ENCODE measurements at places on chromosomes 5 and 9.
A peak's percentile ranks its signal among the peaks of the same experiment; 100 is the strongest.

GRCh38 chr5:442335-443238 is at the start of gene EXOC3:
TSS of gene EXOC3 (plus strand) at chr5:443176. CDS start at chr5:446206, 3,030 bp downstream.
- DNase-seq, result peak; percentile 78

DNA sequence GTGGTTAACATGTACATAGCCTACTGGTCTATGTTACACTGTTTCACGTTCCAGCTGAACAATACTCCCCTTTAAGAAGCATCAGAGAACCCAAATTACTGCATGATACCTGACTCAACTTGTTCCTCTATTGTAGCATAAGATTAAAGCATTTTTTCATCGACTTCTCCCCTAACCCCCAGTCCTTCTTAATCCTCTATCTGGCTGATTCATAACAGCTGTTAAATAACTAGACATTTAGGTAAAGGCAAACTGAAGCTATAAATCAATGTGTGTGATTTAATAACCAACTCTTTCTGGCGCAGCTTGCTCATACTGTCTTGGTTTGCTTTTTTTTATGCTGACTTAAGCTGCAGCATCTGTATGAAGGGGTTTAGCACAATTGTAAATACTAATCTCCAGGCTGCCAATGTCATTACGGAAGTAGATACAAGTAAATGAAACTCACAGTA is 94.2 kb upstream of the MTAP start:
- no peak for DNase-seq

DNA sequence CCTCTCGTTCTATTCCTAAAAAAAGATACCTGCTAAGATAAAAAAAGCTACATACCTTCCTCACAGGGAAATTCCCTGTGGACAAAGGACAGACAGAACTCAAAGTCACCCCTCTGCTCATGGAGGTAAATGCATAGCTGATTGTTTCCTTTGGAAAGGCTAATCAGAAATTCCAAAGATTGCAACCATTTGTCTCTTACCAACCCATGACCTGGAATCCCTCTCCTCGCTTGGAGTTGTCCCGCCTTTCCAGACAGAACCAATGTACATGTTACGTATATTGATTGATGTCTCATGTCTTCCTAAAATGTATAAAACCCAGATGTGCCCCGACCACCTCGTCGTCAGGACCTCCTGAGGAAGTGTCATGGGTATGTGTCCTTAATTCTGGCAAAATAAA is 49.2 kb upstream of the LIFR start:
- DNase-seq, result no peak

DNA sequence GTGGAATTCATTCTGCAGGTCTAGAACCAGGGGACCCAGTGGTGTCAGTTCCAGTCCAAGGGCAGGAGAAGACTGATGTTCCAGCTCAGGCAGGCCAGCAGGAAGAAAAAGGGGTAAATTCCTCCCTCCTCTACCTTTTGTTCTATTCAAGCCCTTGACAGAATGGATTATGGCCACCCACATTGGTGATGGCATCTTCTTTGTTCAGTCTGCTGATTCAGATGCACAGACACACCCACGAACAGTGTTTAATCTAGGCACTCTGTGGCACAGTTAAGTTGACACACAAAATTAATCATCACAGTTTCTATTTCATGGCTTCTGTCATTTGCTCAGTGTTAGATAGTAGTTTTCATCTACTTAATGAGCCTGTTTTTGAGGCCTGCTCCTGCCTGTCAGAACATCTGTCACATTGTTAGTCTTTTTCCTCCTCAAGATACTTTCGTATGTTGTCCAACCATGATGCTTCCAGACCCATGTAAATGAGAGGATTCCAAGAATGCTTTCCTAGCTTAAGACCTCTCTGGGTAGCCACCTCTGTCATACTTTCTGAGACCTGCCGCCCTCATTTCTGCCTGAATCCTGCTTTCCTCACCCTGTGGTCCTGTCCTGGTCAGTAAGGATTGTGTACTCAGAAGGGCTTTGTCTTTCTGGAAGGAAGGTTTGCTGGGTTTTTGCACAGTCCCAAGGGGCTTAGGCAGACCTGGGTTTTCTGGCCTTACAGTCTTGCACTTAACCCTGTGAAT is 72.5 kb downstream of the SPIN1 start:
- no peak for DNase-seq

GRCh38 chr9:14478175-14479162 is 164.5 kb upstream of the NFIB start:
- DNase-seq, result no peak

GRCh38 chr5:163534492-163535094 is 29.2 kb downstream of the MAT2B start:
- no peak for DNase-seq

GRCh38 chr5:112669328-112669963 is 68.2 kb upstream of the APC start:
- DNase-seq, result no peak

DNA sequence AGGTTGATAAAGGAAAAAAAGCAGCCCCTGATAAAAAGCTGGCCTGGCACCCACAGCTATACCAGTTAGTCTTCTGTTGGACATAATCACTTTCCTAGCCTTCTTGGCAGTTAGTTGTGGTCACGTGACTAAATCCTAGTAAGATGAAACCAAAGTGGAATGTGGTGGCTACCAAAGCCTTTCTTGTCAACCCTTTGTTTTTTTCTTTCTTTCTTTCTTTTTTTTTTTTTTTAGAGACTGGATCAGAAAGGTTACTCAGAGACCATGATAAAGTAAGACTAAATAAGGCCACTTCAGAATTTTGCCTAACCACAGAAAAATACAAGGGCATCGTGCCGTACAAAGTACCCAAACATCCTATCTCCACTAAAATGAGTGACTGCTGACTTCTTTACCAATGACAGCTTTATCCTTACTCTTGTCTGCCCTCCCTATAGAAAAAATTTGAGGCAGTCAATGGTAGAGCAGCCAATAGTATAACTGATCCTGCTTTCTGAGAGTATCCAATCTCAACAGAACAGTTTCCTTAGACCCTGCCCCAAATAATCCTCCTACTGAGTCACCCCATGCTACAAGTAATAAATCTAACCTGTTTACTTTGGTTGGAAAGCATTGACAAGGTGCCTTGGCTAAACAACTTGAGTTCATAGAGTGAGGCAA is 14.2 kb upstream of the KIF27 start:
- DNase-seq, result no peak

DNA sequence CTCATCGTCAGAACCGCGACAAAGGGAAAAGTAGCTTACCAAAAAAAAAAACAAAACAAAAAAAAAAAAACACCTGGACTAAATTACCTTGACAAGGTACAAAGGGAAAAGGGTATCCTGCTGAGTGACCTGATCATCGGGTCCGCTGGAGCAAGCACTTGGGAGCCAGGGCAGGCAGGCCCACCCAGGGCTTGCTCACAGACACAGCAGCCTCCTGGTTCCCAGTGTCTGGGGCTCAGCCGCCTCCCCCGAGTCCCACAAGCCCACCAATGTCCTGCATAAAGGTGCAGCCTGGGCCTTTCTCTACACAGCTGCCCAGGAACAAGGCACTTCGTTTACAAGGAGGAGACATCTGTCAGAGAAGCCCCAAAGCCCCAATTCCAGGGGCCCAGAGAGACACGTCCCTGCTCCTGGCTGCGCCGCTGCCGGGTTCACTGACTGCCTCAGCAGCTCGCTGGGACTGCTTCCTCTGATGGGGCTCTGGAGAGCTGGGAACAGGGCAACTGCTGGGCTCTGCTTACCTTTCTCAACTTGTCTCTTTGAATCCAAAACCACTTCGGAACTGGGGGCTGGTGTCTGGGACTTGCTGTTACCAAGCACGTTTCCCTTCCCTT is 63.4 kb downstream of the GOLM1 start:
- DNase-seq, result no peak

- DNase-seq, result no peak
Measured at GRCh38 chr5:102999191-102999590, 120.7 kb downstream of the GIN1 start.

- no peak for DNase-seq
Measured at GRCh38 chr5:178435321-178436238, 154.6 kb downstream of the COL23A1 start.

GRCh38 chr9:127680846-127681245 is 25.9 kb upstream of the CFAP157 start:
- no peak for DNase-seq

DNA sequence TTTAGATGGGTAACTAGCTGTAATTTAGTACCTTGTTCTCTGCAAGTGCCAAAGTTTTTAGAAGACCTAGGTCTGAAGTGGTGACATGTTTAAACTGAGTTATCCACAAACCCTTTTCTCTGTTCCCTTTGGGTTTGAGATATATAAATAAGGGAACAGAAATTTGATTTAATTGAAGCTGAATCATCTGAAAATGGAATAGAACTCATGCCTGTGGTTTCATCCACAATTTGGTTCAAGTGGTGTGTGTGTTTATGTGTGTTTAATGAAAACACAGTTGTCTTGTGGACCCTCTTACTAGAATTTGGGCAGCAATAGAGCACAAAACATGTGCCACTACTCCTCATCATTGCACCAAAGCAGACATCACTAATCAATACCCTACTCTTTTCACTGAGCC is 216.9 kb downstream of the GLIS3 start:
- no peak for DNase-seq

DNA sequence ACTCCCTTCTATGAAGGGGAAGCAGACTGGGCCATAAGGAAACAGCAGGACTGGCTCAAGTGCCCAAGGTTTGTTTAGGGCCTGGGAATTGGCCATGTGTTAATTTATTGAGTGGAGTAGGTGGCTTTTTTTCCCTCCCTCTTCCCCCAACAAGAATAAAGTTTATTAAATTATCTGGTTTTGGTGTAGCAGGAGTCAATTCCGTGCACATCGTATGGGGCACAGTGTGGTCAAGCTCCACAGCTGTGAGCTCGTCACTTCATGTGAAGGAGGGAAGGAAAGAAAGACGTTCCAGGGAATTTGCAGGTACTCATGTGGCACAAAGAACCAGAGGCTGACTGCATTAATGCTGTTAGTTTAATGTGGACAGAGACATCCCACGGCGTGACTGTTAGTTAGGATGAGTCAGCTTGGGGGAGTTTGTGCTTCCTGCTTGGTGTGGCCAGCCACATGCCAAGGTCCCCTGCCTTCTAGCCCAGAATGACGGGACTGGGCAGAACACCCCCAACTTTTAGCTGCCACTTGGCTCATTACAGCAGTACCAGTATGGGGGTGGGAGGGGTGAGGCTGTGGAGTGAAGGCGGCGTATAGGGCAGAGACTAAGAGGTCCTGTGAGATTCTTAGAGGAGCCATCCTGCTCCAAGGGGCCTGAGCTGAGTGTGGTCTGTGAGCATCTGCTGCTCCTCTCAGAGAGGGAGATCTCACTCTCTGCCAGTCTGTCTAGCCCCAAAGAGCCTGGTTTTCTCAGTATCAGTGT is 33.2 kb downstream of the CSF1R start:
- DNase-seq, result no peak

DNA sequence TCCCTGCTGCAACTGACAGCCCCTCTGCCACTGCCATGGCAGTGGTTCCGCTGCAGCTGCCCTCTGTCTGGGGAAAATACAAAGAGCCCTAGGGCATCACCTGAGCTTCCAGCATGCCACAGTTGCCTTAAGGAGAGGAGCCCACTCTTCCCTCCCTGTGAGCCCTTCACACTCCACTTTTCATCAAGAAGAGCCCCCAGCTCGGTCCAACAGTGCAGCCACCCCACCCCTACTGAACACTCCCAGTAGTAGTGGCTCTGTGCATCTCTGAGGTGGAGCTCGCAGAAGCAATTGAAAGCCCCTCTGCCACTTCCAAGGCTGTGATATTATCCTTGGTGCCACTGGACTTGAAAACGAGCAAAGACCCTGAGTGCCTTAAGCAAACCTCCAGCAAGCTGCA is 696.8 kb upstream of the COX7C start:
- DNase-seq, result no peak

DNA sequence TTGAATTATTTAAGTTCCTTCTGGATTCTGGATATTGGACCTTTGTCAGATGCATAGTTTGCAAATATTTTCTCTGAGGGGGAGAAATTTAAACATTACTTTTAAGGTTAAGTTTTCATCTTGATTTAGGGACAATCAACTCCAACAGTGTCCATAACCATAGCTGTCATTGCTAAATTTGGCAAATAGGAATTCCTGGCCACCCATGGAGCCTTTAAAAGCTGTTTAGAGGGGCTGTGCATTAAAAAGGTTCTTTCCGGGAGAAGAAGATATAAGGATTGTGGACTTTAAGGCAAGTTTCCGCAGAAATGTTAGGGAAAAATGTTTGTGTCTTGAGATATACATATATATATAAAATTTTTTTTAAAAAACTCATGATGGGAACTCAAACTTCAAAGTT is 339.7 kb downstream of the ADAMTS6 start:
- no peak for DNase-seq

DNA sequence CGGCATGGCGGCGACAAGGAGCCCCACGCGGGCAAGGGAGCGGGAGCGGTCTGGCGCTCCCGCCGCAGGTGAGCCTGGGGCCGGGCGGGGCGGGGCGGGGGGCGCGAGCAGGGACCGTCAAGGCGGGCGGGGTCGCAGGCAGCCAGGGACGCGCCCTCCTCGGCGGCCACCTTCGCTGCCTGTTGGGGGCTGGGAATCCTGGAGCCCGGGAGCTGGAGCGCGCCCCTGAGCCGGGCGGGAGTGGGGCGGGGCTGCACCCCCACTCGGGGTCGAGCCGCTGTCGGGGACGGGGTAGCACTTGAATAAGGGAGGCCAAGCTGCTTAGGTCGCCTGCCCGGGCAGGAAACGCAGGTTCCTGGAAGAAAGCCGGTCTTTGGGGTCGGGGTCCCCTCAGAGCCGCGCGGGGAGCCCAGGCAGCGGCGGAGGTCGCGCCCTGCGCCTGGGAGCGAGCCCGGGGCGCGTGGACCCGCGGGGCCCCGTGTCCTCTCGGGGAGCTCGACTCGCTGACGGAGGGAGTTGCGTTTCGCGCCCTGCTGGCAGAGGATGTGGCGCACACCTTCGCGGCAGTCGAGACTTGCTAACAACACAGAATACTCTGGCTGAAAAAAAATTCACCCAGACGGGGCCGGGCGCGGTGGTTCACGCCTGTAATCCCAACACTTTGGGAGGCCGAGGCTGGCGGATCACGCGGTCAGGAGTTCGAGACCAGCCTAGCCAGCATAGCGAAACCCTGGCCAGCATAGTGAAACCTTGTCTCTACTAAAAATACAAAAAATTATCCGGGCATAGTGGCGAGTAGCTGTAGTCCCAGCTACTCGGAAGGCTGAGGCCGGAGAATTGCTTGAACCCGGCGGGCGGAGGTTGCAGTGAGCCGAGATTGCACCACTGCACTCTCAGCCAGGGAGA is 552 bp downstream of the OTULINL start:
- DNase-seq, result no peak

GRCh38 chr9:88915916-88916315 is 75.4 kb upstream of the S1PR3 start:
- no peak for DNase-seq

DNA sequence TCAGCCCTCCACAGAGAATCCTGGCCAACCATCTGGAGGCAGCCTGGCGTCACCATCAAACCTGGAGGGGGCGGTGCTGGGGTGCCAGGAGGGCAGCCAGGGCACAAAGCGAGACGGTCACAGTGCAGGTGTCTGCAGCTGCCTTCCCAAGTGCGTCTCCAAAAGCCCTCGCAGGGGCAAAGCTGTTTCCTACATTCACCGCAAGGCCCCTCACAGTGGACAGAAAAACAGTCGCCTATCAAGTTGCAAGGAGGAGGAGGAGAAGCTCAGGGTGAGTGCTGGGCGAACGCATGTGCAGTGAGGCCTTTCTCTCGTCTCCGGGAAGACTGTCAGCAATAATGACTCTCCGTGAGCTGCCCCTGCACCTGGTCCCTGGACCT is 18.0 kb upstream of the LHX3 start:
- DNase-seq, result no peak

All from left lung (tissue), 14 donors.